ENCODE measurements at places on chromosomes 3 and 15.
A peak's percentile ranks its signal among the peaks of the same experiment; 100 is the strongest.

GRCh38 chr3:58288011-58288728 lies 17.9 kb upstream of the RPP14 start:
- no peak for DNase-seq

GRCh38 chr15:64037116-64037515 lies 9.2 kb downstream of the DAPK2 start:
- DNase-seq: no peak

DNA sequence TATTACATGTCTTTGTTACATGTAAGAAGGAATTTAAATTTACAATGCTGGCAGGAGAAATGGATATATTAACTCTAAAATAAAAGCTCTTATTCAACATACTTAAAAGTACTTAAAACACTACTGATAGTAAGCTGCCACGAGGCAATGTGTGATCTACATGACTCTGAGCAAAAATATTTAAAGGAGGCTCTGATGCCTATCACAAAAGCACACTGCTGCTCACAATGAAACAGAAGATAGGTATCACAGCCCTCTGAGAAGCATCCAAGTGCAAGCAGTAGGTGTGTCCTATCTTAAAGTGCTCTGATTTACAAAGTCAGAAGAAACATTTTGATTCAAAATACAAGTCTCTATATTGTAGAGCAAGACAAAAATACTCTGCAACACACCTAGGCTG lies 371.2 kb upstream of the WNT5A start:
- DNase-seq: no peak

DNA sequence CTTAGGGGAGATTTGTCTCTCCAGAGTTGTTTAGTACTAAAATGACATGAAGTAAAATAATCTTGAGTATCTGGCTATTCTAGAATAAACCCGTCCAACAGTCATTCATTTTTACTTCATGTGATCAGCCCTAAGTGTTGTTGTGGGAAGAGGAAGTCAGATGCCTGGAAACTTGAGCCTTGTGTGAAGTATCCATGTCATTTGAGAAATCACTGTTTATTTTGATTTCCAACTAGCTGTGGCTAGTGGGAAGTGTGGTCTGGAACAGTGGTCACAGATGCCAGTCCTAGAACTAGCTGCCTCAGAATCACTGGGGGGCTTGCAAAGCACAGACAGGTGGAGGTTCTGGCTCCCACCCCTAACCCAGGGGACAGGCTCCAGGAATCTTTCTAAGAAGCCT lies 77.7 kb upstream of the LIMD1 start:
- no peak for DNase-seq

GRCh38 chr3:5262507-5262906 lies 75.0 kb downstream of the EDEM1 start:
- DNase-seq: no peak

GRCh38 chr15:63915209-63915872 lies 81.6 kb upstream of the HERC1 start:
- no peak for DNase-seq

GRCh38 chr3:15521573-15521965 lies at the start of gene COLQ:
Gene COLQ (minus strand): TSS chr3:15521706. CDS start chr3:15521625, 81 bp downstream.
- DNase-seq: no peak

DNA sequence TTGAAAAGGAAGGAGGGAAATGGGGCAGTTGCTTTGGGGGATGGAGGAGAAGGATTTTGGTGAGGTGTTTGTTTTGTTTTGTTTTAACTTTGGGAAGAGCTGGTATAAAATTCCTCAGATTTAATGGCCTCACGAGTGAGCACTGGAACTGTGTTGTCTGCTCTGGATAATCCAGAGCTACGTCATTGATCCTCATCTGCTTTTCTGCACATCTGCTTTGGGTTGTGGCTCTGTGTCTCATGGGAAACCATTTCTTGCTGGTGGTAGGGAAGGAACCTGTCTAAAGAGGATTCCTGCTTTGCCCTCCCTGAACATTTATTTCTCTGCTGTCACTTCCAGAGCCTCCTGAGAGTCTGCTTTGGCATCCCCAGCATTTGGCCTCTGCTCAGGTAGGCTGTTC lies 3.1 kb downstream of the SNRK start:
- no peak for DNase-seq

- no peak for DNase-seq
These were observed 3.8 kb upstream of the FEZF2 start for GRCh38 chr3:62376906-62377877.

DNA sequence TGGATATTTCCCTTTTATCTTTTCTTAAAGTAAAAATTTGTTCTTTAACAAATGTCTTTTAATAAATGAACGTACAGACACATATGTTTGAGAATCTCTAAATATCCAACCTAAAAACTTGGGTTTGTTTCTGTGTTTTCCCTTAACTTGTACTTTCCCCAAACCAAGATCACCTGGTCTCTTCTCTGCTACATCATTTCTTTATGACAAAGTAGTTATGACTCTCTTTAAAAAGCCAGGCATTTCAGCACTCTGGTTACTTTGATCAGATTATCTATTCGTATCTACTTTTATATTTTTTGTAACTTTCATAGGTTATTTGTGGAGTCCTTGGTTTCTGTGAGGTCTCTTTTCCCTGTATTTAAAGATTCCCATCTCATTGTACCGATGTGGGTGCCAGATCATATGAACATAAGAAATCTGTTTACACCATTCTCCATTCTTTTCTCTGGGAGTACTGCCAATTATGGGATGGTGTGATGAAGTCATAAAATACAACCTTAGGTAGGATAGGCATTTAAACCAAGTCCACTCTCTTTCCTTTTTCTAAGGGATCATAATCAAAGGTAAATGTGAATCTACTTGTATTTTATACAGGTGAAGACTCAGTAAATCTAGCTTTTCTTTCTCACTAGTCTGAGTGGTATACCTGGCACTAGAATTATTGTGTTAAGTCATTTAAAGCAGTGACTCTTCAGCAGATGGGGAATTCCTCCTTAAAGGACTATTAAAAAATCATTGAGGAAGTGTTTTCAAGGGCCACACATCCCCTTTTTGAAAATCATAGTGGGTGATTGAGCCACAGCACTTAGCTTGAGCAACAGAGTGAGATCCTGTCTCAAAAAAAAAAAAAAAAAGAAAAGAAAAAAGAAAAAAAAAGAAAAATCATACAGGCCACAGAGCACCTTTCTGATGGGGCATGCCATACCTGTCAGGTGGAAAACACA lies 12.4 kb upstream of the NFKBIZ start:
- no peak for DNase-seq

DNA sequence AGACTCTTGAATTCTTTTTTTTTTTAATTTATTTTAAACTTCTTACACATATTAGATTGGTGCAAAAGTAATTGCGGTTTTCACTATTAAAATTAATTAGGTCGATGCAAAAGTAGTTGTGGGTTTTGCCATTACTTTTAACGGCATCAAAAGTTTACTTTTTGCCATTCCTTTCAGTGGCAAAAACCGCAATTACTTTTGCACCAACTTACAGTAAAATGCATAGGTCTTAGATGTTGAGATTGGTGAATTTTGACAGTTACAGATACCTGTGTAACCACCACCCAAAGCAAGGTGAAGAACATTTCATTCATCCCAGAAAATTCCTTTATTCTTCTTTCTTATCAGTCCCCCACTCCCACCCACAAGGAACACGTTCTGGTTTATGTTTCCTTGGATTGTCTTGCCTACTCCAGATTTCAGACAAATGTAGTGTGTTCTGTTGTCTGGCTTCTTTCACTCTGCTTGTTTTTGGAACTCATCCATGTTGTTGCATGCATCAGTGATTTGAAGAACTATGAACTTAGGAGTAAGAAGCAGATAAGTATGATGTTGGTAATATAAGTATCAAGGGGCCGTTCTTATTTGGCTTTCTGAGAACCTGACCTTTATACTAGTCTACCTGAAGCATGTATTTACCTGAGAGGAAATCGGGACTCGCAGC lies 198.4 kb upstream of the UBE2E1 start:
- DNase-seq: no peak

GRCh38 chr3:10552631-10552943 lies 47.2 kb upstream of the ATP2B2 start:
- DNase-seq: peak; percentile 25

GRCh38 chr3:15936312-15936711 lies 138.5 kb upstream of the ANKRD28 start:
- DNase-seq: no peak

DNA sequence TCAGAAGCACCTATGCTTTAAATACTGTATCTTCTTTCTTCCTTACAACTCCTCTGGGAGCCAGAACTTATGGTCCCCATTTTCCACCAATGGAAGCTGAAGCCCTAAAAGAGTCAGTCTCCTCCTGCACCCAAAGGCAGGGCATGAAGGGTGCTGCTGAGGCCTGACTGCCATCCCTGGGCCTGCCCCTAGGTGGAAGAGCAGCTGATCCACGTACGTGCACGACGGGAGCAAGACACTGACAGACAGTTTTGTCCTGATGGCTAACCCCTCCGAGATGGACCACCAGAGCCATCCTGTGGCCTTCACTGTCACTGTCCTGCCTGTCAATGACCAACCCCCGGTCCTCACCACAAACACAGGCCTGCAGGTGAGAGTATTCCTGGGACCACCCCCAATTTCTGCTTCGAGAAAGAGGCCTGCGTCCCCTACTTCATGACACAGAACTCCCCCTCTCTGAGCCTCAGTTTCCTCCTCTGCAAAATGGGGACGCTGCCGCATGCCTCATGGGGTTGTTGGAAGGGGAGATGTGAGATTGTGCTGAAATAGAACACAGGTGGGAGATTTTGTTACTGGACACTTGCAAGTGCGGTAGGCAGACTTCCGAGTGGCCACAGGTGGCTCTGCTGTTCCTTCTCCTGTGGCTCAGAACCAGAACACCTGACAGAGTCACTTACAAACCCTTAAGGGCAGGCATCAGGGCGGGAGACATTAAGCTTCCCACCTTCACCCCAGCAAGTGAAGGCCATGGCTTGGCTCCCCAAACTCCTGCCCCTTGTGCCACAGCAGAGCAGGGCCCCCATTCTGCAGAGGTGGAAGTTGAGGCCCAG lies 175.4 kb downstream of the TBC1D2B start:
- peak; percentile 31 for DNase-seq

DNA sequence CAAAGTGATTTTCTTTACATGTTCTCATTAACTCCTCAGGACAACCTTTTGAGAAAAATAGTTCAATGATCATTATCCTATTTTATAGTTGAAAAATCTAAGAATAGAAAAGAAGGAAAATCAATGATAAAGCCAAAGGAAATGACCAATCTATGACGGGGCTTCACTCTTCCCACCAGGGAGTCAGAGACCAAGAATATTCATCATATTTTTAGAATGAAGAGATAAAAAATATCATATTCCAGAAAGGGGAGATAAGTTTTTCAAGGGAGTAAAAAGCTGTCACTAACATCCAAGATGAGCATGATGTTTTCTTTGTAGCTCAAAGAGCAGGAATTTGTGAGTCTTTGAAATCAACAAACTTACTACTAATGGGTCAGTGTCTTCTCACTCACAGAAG lies 71.5 kb upstream of the LPP start:
- no peak for DNase-seq

GRCh38 chr3:78875851-78876250 lies 891.9 kb downstream of the ROBO1 start:
- no peak for DNase-seq

DNA sequence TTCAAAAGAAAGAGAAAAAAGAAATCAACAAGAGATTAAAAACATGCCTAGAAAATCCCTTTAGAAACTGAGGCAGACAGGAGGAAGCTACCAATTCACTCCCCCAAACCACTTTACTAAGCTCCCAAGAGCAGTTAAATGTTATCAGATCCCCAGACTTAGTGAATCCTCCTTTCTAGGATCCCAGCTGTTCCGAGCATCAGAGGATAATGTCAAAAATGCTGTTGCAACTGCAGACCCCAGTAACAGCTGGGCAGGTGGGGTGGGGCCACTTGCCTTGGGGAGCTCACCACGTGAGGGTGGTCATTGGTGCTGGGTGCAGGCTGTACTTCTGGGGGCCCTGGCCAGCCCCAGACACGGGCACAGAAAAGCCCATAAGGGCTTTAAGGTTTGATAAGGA lies 9.1 kb downstream of the POMGNT2 start:
- no peak for DNase-seq

GRCh38 chr15:31799319-31799714 lies 231.0 kb upstream of the CHRNA7 start:
- DNase-seq: no peak

DNA sequence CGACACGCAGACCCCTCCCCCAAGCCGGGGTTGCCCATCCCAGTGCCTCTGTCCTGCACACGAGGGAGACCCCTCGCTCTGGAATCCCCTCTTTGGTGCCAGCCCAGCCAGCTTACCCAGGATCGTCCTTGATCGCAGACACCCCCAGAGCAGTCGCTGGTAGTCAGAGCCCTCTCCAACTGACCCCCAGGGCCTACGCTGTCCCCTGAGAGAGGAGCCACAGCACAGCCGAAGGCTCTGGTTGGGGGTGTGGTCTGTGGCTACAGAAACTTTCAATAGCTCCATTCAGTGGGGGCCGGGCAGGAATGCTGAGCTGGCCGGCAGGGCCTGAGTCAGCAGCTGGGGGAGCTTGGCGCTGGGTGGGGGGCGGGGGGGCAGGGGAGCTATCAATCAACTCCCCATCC lies at the start of gene LCTL:
Gene LCTL, minus strand, starts transcription at position 258 of the 404 bp plus-strand sequence. CDS start 633 bp downstream, outside the sequence.
- DNase-seq: no peak

- no peak for DNase-seq
These were observed 137.4 kb downstream of the NR1I2 start for GRCh38 chr3:119918992-119919933.

- DNase-seq: no peak
These were observed 10.0 kb downstream of the CNBP start for GRCh38 chr3:129173725-129174124.

GRCh38 chr15:101558221-101558941 lies 68.9 kb upstream of the PCSK6 start:
- DNase-seq: no peak

- no peak for DNase-seq
These were observed 54.7 kb downstream of the ETV5 start for GRCh38 chr3:186053954-186054791.

DNA sequence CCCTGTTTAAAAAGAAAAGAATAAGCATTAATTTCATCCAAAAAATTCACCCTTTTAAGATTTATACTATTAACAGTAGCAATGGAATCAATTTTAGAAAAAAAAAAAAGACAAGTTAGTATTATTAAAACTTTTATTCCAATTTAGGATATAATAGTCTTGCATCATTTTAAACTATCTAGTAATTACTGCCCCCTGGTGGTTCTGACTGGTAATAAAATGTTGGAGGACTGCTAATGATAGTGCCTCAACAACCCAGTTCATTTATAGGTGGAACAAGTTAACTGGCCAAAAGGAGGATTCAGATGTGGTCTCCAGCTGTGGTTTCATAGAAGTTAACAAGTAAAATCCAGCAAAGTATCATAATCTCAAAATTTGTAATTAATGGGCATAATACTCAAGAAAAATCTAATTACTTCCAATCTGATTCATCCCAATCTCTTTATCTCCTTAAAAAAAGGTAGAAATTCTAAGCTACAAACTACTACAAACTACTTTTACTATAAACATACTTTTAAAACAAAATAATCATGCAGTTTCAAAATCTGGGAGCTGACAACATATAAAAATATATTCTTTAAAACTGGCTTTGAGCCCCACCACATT lies 30.7 kb upstream of the WDR49 start:
- peak; percentile 44 for DNase-seq

DNA sequence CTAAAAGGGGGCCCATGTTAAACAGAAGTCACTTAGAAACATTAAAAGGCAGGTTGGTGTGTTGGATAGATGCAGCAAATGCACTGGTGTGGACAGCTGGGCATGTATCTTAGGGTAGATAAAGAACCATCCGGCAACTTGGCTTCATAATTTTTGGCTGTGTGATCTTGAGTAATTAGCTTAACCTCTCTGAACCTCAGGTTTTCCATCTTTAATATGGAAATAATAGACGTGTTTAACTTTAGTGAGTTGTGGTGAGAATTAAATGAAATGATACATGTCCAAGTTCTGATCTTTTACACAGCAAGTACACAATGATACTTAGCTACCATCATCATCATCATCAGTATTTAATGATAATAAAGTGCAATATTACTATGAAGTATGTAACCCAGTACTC lies 330.4 kb downstream of the FOXP1 start:
- DNase-seq: no peak

All from activated CD4-positive, alpha-beta T cell treated with anti-CD3 and anti-CD28 coated beads for 48 hours (primary cell).